ENCODE measurements at places on chromosomes 16 and 17.
A peak's percentile ranks its signal among the peaks of the same experiment; 100 is the strongest.

- peak; percentile 8 for DNase-seq
Measured at GRCh38 chr16:12147681-12148080, 171.1 kb downstream of the SNX29 start.

- DNase-seq = no peak
Measured at GRCh38 chr16:2819939-2820835, 3.1 kb downstream of the PRSS21 start.

DNA sequence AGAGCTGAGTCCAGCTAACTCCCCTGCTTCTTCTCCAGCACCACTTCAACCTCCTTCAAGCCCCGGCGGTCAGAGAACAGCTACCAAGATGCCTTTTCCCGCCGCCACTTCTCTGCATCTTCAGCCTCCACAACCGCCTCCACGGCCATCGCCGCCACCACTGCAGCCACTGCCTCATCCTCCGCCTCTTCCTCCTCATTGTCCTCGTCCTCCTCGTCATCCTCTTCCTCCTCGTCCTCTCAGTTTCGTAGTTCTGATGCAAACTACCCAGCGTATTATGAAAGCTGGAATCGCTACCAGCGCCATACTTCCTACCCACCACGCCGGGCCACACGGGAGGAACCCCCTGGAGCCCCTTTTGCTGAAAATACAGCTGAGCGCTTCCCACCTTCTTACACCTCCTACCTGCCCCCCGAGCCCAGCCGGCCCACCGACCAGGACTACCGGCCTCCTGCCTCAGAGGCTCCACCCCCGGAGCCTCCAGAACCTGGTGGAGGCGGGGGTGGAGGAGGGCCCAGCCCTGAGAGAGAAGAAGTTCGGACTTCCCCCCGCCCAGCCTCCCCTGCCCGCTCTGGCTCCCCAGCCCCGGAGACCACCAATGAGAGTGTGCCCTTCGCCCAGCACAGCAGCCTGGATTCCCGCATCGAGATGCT, 7.1 kb downstream of the SETD1A start:
- no peak for DNase-seq

- DNase-seq = no peak
Measured at GRCh38 chr17:41864498-41864835, 756 bp downstream of the KLHL11 start.

DNA sequence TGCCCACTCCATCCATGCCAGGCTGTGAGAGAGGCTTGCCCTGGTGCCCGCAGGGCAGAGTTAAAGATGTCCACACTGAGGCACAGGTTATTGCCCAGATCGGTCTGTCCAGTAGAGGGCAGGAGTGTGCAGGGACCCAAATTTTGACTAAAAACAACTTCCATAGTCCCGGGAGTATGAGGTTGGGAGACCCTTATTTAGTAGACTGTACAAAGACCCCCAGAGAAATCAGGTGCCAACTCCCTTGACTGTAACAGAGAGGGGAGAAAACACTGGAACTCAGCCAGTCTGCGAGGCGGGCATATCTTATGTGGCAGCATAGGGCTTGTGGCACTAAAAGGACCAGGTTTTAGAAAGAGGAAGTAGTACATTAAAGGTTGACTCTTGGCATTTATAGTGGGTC, 43.4 kb downstream of the HNF1B start:
- peak; percentile 38 for DNase-seq

DNA sequence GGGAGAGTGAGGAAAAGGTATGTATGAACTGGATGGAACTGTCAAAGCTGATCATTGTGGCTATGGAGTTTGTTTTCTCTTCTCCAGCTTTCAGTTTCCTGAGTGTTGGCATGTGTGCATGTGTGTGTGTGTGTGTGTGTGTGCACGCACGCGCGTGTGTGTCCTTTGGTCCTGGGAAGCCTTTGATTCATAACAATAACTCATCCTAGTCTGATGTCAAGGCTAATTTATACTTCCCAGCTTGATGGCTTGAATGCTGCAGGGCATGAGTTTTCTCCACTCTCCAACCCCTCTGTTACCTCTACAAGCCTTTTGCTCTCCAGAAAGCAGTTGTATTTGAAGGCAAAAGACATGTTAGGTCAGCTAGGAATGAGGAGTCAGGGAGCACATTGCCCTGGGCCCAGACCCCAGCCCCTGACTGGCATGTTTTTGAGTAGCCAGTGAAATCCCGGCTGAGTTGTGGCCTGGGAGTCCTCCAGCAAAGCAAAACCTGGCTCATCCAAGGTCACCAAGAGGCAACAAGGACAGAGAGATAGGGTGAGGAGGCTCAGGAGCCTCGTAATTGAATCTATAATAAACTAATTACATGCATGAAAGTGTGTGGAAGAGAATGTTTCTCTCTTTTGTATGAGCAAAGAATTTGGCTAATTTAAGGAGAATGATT, 8.9 kb upstream of the CDC42EP4 start:
- DNase-seq = no peak

DNA sequence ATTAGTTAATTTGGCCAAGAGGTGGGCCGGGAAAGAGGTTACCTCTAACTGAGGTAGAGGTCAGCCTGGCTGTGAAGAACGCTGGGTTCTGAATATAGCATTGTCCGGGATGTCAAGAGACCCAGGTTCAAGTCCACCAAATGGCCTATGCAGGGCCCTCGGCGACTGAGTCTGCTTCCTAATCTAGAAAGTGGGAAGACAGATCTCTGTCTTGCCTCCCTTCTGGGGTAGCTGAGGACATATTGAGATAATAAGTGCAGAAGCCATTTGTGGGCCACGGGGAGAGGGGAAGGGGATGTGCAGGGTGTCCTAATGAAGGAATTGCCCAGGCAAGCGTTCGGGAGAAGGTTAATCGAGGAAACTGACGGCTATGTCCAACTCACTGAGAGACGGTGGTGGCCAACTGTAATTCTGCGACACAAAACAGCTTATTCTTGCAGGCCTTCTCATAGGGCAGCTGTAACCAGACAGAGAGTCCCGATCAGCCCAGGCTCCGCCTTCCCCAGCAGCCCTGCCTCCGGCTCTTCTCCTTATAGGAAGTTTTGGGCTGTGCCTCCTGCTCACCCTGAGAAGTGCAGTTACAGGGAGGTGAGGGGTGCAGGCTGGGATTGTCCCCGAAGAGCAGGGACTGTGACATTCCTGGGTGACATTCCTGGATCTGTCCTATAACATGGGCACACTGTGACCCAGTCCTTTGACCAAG, 15.9 kb downstream of the HASPIN start:
- no peak for DNase-seq

DNA sequence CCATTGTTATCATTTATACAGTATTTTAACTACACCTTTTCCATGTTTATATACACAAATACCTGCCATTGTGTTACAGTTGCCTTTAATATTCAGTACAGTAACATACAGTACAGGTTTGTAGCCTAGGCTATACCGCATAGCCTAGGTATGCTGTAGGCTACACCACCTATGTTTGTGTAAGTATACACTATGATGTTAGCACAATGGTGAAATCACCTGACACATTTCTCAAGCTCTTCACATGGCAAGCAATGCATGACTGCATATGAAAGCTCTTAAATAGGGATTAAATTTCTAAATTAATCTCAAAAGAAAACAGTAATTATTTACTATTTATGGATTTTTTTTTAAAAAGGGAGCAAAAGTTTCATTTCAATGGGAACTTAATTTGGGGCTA, 12.0 kb downstream of the LRRC37B start:
- no peak for DNase-seq

GRCh38 chr17:17493249-17493985, 2.8 kb downstream of the RASD1 start:
- DNase-seq = no peak

- peak; percentile 64 for DNase-seq
Measured at GRCh38 chr17:29588562-29589411, 661 bp downstream of the GIT1 start.

GRCh38 chr16:86577314-86577971, 906 bp upstream of the FOXL1 start:
- no peak for DNase-seq

DNA sequence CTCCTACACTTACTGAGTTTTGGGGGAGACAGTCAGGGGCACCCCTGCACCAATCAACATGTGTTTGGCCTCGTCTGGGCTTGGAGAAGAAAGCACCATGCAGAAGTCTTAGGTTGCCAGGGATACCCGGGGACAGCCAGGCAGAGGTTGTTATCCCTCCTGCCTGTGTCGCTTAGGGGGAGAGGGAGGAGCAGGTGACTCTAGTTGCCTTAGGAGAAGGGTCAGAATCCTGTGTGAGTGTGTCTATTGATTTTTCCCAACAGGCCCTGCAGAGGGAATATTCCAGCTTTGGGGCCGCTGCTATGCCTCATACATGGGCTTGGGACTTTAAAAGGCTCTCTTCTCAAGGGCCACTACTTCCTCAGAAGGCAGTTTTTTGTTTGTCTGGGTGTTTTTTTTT, 89.1 kb downstream of the RGS9 start:
- no peak for DNase-seq

DNA sequence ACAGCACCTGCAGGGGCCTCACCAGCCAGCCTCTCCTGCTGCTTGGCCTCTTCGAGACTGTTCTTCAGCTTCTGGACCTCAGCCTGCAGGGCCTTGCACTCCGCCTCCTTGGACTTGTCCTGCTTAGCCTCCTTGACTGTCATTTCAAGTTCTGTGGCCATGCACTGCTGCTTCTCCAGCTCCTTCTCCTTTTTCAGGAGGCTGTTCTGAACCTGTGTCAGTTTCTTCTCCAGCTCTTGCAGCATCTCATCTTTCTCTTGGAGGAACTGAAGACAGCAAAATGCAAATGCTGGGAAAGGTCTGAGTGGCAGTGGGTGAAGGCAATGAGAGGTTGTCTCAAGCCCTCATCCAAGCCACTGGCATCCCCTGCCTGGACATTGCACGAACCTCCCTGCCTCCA, 39.1 kb downstream of the DHX38 start:
- no peak for DNase-seq

DNA sequence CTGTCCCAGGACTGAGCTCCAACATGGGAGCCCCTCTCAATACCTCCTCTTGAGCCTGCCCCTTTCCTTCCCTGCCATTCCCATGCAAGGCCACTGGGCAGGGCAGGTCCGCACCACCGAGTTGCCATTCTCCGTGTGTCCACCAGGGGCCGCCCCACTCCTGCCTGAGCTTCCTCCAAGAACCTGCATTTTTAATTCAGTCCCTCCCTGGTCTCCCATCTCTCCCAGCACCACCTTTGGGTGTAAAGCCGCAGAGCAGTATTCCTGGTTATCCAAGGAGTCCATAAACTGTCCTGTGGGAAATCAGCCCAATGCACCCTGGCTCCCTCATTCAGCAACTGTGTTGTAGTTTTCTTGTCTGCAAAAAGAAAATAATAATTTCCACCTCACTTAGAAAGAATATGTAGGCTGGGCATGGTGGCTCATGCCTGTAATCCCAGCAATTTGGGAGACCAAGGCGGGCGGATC, 15.9 kb upstream of the ANKRD40CL start:
- DNase-seq = peak; percentile 79

Measured in activated naive CD8-positive, alpha-beta T cell treated with anti-CD3 and anti-CD28 coated beads for 36 hours (primary cell).